Endothelial cell of coronary artery (primary cell): ENCODE measurements at places on chromosomes 6 and 20. TPM values are rescaled to one million over a fixed set of nuclear protein-coding genes. Genes with fewer than 3 reads are reported as not detected.

The GHRH gene
- not detected in 2 replicates for total RNA-seq

The OR2J3 gene
- total RNA-seq = not detected in 2 replicates

The SYCP2L gene
- total RNA-seq = not detected in 2 replicates

The RAB44 gene
- under 0.01 TPM in 2 replicates for total RNA-seq

The FAM209B gene
- 0.18 TPM in 1 of 2 replicates, not detected in the other for total RNA-seq

The IRF4 gene
- not detected in 2 replicates for total RNA-seq

The IL17F gene
- total RNA-seq = not detected in 2 replicates

The MYL9 gene
- total RNA-seq = 2.7 and 11.6 TPM in 2 replicates

The PTCRA gene
- not detected in 2 replicates for total RNA-seq

The PI3 gene
- not detected in 2 replicates for total RNA-seq

The RIN2 gene
- 67.8 and 100 TPM in 2 replicates for total RNA-seq

The FAXC gene
- total RNA-seq = 0.54 and 0.56 TPM in 2 replicates
